ENCODE measurements at places on chromosomes 5 and 9. TPM values are rescaled to one million over a fixed set of nuclear protein-coding genes. Genes with fewer than 3 reads are reported as not detected.

Gene SPACA9
- total RNA-seq, result 2.9 TPM

Gene WDR31
- total RNA-seq, result 0.81 TPM

Gene PDE8B
- not detected for total RNA-seq

Gene PHF24
- total RNA-seq, result not detected

Gene ITGA2
- total RNA-seq, result 2.1 TPM

Gene SPATA31C1
- not detected for total RNA-seq

Gene MGAT4B
- total RNA-seq, result 57.7 TPM

Gene IL4
- total RNA-seq, result not detected

Gene NMUR2
- total RNA-seq, result not detected

Gene NEURL1B
- total RNA-seq, result 0.57 TPM

Gene OLFM1
- not detected for total RNA-seq

Gene PALM2AKAP2
- total RNA-seq, result 2.8 TPM

Gene PCDHAC1
- total RNA-seq, result not detected

Gene POLR3G
- total RNA-seq, result 10.1 TPM

Gene HRCT1
- not detected for total RNA-seq

Gene S100Z
- total RNA-seq, result 1.1 TPM

Gene SLC45A2
- total RNA-seq, result not detected

Gene SV2C
- total RNA-seq, result not detected

Gene CCNO
- total RNA-seq, result not detected

Gene NADK2
- 20.0 TPM for total RNA-seq

Gene HACD4
- 1.1 TPM for total RNA-seq

Gene F2R
- 0.42 TPM for total RNA-seq

Gene LIX1
- total RNA-seq, result not detected

Gene CENPP
- total RNA-seq, result 24.9 TPM

Gene ADAMTS2
- not detected for total RNA-seq

Gene MELK
- total RNA-seq, result 53.9 TPM

Gene PDE6A
- total RNA-seq, result not detected

Gene FOXD1
- 0.12 TPM for total RNA-seq

Gene CCDC171
- total RNA-seq, result 2.0 TPM

Gene RMI1
- total RNA-seq, result 19.3 TPM

Gene TPPP
- total RNA-seq, result 0.02 TPM

Gene SHISAL2B
- not detected for total RNA-seq

Gene CTNND2
- total RNA-seq, result not detected

Gene ZBTB5
- total RNA-seq, result 10.2 TPM

Gene RALGDS
- 29.5 TPM for total RNA-seq

Gene HTR1A
- not detected for total RNA-seq

Gene DDX4
- total RNA-seq, result 0.31 TPM

Gene FNBP1
- 126 TPM for total RNA-seq

Gene P4HA2
- 0.74 TPM for total RNA-seq

Gene LCN1
- 0.29 TPM for total RNA-seq

Gene CCDC192
- not detected for total RNA-seq

Gene SIT1
- 45.4 TPM for total RNA-seq

Gene TMEM267
- total RNA-seq, result 20.7 TPM

Gene YIPF5
- total RNA-seq, result 33.3 TPM

Gene PAEP
- not detected for total RNA-seq

Gene INSL4
- not detected for total RNA-seq

Gene SURF6
- total RNA-seq, result 13.6 TPM

Gene CBY3
- total RNA-seq, result not detected

Gene OR2S2
- total RNA-seq, result not detected

Gene LEAP2
- 1.8 TPM for total RNA-seq

Gene TMEM171
- not detected for total RNA-seq

Gene CHSY3
- total RNA-seq, result not detected

Measured in activated naive CD4-positive, alpha-beta T cell treated with anti-CD3 and anti-CD28 coated beads for 36 hours (primary cell).